ENCODE measurements at places on chromosomes 1 and 21.

DNA sequence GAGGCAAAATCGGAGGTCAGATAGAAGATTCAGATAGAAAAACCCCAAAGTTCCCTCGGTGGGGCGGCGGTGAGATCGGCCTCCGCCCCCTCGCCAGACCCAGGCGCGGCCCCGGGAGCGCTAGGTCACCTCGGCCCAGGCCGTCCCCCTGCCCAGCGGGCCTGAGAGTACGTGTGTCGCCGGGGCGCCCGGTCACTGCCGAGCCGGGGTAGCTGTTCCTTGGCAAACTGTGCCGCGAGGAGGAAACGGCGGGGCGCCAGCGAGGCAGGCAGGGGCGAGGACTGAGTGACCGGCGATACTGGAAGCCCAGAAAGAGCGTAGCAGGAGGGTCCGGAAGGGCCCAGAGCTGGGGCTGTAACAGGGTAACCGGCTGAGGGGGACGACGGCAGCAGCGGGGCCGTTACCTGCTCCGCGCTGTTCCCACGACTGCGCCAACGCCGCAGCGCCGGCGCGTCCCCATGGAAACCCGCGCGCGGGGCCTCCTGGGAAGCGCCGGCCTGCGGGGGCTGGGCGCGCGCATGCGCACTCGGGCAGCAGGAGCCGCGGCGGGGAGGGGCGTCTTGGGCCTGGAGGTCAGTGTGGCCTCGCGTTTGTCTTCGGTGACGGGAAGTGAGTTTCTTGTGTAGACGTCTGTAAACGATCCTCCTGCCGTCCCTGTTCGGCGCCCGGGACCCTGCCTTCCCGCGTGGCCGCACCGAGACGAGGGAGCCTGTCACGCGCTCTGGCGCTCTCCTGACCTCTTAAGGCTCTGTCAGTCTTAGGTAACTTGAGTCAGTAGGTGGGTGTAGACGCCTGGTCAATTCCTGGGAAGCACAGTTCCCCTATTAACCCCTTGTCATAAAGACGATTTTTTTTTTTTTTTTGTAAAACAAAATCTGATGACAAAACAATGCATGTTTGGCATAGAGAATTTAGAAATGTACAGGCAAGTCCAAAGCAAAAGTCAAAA lies at the start of gene LCA5L:
Gene LCA5L (minus strand): TSS at position 458 of the 949 bp plus-strand sequence. CDS start 17,285 bp downstream, outside the sequence.
- peak; percentile 90 for DNase-seq

DNA sequence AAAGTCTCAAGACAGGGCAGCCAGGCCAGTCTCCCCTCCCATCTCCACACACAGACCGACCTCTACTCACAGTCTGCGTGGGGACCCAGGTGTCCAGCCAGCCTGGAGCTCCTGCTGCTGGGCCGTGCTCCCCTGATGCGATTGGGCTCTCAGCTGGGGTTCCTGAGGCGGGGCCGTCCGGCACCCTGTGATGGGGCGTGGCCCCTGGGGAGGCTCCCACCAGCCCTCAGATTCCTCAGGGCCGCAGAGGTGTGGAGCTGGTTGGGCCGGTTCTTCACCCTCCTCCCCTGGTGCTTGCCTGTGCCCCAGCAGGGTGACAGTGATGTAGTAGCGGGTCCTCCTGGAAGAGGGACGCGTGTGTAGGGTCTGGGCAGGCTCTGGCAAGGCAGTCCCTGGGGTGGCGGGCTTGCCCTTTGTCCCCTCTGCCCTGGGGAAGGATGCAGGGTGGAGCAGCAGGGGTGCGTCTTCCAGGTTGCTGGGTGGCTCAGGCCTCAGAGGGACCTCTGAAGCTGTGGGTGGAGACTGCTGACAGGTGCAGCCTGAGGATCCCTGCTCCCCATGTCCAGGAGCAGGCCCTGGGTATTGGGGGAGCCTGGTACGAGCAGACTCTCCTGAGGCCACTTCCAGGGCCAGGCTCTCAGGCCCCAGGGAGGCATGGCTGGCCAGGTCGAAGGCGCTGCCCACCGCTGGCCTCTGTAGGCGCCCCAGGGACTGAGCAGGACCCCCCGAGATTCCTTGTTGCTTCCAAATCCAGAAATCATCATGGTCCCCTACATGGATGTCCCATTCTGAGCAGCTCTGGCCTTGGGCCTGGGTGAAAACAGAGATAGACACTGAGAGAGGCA lies at the start of gene CRYBG2:
Gene CRYBG2 (minus strand): TSS at position 155 of the 845 bp plus-strand sequence. CDS start 7,473 bp downstream, outside the sequence.
- DNase-seq = no peak

DNA sequence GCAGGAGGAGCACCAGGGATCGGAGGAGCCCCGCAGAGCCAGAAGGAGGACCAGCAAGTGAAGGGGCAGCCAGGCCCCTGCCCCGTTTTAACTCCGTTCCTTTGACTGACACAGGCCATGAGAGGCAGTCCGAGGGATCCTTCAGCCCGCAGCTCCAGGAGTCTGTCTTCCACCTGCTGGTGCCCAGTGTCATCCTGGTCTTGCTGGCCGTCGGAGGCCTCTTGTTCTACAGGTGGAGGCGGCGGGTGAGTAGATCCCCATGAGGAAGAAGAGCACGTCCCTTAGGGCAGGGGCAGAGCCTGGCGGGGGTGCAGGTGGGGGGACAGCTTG lies 13.3 kb downstream of the CSF1 start:
- no peak for DNase-seq

GRCh38 chr1:119617751-119618691 lies 30.0 kb downstream of the ZNF697 start:
- DNase-seq = no peak

DNA sequence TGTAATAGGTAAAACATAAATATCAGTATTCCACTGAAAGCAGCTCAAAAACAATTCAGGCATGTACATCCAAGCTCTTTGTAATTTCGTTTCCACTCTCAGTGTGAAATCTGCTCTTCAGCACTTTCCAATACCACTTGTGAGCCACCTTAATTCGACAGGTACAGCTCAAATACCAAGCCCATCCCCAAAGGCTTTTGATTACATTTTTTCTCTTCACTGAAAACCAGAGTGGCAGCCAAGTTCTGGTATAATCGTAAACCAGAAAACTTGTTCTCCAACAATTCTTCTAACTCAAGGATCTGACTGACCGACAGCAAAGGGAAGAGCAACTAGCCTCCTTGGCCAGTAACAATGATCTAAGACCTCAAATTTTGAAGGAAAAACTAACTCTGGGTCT lies 36.8 kb downstream of the FBXO42 start:
- DNase-seq = no peak

DNA sequence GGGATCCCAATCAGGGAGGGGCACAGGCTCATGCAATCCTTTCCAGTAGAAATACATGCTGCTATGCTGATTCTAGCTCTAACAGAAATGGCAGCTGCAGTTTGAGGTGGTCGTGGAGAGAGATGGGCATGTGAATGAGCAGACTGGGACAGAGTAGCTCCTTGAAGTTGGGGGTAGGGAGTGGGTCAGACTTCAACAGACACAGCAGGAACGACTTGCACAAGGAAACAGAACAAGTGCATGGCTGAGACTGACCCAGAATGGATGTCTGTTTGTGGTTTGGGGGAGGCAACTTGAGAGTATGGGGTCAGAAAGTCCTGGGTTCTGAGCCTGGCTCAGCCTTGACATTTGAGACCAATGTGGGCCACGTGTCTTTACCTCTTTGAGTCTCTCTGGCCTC lies 25.1 kb upstream of the TRABD2B start:
- no peak for DNase-seq

- DNase-seq = no peak
These were observed 134.6 kb upstream of the LRRC7 start for GRCh38 chr1:69433073-69433472.

DNA sequence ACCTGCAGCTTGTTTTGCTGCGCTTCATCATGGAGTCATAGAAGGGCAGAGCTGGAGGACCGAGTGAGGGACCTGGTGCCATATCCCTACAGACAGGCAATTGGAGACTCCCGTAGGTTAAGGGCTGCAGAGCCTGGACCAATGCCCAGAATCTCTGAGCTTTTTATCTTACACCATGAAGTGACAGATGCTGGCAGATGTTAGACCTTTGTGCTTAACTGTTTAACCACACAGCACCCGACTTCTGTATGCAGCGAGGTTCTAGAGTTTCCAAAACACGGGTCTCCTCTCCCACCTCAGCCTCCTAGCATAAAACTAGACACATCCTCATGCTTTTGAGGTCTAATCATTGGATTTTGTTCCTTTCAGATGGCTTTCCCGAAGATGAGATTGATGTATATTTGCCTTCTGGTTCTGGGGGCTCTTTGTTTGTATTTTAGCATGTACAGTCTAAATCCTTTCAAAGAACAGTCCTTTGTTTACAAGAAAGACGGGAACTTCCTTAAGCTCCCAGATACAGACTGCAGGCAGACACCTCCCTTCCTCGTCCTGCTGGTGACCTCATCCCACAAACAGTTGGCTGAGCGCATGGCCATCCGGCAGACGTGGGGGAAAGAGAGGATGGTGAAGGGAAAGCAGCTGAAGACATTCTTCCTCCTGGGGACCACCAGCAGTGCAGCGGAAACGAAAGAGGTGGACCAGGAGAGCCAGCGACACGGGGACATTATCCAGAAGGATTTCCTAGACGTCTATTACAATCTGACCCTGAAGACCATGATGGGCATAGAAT lies 47.6 kb downstream of the B3GALT5 start:
- DNase-seq = no peak

DNA sequence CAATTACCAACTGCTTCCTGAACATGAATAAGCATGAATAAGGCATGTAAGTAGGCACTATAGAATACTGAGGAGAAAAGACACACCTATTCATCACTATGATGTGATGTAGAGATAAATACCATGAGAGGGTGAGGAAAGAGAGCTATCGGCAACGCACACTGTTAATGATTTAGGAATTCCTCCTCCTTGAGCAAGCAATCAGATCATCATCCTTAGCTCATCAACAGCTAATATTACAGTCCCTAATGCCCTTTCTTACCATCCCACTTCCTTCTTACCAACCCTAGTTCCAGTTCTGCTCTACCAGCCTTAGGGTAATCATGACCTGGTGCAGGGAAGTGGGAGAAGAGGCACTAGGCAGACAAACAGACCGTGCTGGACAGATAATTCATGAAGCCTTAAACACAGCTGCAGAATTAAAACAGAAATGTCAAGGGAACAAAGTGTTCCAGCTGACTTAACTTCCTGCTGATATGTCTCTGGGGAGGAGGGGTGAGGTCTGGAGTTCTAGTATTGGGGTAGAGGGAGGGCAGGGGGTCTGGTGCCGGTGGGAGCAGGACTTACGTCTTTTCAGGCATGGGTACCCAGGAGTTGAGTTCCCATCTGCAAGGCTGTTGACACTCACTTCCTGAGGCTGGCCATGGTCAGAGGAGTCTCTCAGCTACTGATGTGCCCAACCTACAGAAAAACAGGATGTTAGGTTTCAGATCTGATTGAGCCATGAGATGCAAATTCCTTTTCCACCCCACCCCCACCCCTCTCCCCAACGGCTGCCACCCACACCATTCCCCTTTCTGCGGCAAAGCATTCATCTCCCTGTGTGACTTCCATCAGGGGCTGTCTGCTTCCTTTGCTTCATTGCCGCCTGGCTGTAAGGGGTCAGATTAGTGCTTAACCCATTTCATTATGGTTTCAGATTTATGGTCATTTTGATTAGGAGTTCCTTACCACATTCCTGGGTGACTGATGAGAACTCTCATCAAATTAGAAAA lies 12.6 kb upstream of the RCSD1 start:
- DNase-seq = peak; percentile 59

- no peak for DNase-seq
These were observed 22.7 kb downstream of the AHCYL1 start for GRCh38 chr1:110007046-110007830.

DNA sequence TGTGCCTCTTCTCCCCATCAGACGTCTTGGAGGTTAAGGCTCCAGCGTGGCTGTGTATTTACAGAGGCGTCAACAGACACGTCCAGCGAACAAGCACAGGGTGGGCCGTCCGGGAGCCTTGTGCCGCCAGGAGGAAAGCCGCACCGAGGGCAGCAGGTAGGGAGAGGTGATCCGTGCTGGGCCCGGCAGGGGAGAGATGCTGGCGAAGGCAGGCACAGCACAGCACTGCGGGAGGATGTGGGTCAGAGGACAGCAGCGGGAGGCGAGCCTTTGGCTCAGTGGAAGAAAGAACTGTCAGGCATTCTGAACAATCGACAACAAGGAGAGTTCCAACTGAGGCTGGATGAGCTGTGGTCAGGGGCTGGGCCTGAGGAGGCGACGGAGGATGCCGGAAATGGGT lies 144.1 kb upstream of the TNR start:
- DNase-seq = no peak

DNA sequence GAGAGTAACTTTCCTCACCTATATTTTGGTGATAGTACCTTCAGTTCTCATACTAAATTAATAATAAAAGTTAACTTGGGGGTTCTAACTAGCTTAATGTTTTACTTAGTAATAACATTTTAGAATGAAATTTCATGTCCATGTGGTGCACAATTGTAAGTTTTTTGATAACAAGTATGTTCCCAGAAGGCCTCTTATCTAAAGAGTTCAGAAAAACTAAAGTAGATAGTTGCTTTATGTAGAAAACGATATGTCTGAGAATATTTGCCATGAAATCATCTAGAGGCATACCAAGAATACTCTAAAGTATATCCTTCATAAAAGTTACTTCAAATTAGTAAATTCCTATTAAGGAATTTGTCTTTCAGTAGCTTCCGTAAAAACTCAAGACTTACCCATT lies 10.2 kb upstream of the ADCY10 start:
- no peak for DNase-seq

GRCh38 chr1:11648039-11648438 lies 6.2 kb downstream of the FBXO2 start:
- DNase-seq = no peak

GRCh38 chr1:172410027-172410426 lies 10.5 kb upstream of the C1orf105 start:
- no peak for DNase-seq
